HFFc6 (cell line): ENCODE measurements at places on chromosomes 16 and 17.
A peak's percentile ranks its signal among the peaks of the same experiment; 100 is the strongest.

GRCh38 chr16:73546341-73546845, 498.5 kb upstream of the ZFHX3 start:
- no peak for DNase-seq

- DNase-seq = no peak
Measured at GRCh38 chr17:32876417-32877163, at the start of gene MYO1D. MYO1D (minus strand) TSS chr17:32877124; CDS start chr17:32876872, 252 bp downstream.

GRCh38 chr16:51573191-51573590, 422.1 kb upstream of the SALL1 start:
- DNase-seq = no peak

DNA sequence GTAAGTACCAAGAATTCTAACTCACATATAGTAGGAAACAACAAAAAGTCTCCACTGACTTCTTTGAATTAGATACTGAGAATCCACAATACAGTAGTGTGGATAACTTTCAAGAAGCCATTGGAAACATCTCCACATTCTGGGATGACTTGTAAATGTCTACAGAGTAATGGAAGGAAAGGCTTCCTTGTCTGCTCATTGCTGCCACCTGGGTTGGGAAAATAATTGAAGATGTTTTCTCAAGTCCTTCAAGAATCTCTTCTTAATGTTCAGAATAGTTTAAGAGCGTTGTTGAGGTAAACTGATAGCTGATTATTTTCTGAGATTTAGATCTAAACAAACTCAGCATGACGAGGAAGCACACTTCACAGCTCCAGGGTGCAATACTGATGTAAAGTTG, 14.0 kb downstream of the CPSF4L start:
- no peak for DNase-seq

DNA sequence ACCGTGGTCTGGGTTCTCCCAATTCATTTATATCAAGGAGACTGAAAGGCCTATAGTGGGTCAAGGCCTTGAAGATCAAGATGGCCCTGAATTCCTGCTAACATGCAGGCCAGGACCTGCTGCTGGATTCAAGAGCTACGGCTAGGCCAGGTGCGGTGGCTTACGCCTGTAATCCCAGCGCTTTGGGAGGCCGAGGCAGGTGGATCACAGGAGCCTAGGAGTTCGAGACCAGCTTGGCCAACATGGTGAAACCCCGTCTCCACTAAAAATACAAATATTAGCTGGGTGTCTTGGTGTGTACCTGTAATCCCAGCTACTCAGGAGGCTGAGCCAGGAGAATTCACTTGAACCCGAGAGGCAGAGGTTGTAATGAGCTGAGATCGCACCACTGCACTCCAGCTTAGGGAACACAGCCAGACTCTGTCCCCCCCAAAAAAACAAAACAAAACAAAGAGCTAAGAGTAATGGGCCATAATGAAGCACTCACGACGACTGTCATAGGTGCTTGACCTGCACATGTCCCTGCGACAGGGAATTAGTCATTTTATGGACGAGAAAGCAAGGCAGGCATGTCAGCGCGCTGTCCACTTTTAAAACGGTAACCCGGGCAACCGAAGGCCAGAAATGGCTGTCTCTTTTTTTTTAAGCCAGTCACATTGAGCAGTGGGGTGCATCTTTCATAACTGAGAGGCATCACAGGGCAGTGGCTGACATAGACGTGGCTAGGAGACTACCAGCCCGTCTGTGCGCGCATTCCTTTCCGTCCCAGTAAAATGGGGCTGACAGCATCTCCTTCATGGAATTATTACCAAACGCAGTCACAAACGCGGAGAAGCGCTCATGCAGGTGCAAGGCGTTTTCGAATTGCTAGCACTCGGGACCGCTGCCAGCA, 1.0 kb upstream of the FBRS start:
- DNase-seq = no peak

DNA sequence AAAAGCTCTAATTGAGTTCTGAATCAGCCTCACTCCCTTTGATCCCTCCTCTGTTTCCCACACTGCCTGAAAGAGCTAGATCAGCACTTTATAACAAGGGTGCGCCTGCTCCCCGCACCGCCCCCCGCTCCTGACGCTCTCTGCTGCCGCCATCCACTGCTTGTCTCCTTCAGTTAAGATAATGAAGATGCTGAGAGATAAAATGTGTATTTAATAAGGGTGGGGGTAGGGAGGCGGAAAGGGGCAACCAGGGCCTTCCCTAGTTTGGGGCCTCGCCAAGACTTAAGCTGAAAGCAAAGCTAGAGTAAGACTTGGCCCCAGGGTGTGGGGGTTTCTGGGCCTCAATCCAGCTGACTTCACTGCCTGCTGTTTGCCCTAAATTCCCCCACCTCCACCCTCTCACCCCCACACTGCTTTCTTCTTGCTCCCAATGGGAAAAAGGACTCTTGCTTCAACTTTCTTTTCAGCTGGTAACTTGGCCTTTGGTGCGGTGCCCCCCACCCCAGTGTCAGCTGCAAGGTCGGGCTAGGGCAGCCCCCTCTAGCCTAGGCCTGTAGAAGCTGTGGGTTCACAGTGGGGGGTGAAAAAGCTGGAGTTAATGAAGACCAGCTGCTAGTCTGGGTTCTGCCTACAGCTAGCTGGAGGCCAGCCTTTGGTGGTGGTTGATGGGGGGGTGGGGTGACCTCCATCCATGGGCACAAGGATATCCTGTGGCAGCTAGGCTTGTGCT, 1.8 kb upstream of the RARA start:
- peak; percentile 56 for DNase-seq

DNA sequence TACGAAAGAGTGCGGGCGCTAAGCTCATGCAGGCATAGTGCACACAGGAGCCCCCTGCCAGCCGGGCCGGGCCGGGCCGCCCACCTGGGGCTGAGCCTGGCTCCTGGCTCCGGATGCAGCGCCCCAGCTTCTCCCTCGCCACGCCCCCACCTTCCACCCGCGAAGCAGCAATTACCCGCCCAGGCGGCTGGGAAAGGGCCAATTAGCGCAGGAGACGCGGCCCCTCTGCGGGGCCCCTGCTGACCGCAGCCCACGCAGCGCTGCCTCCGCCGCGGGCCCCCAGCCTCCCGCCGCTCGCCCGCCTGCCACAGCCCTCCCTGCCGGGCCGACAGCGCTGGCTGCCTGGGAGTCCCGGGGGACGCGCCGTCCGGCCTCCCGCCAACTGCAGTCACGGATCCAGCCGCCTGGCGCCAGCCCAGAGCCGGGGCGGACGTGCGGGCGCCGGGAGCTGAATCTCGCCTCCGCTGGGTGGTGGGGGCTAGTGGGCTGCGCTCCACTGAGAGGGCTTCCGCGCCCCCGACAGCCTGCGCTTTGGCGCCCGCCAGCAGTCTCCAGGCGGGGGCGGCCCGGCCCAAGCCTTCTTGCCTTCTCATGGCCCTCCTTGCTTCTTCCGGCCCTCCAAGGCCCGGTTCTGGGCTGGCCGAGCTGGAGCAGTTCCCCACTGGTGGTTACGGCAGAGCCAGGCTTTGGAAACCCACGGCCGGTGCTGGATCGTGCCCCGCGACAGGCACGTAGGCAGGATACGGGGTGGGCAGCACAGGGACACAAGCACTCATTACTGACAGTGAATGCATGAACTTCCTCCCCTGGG, 14.9 kb upstream of the CBFB start:
- peak; percentile 17 for DNase-seq

GRCh38 chr16:30778549-30779244, 8.3 kb downstream of the ZNF629 start:
- DNase-seq = no peak

DNA sequence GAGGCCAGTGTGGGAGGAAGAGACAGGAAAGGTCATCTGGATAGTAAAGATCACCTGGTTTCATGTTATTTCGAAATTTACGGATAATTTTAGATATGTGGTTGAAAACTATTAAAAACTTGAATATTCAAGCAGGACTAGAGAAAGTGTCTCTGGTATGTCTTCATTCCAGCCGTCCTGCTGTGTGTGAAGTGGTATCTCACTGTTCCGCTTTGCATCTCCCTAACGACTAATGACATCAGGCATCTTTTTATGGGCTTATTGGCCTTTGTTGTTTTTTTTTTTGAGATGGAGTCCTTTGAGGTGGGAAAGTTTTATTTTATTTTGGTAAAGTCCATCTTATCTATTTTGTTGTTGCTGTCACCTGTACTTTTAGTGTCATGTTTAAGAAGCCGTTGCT, 214.4 kb upstream of the CHMP6 start:
- DNase-seq = no peak

DNA sequence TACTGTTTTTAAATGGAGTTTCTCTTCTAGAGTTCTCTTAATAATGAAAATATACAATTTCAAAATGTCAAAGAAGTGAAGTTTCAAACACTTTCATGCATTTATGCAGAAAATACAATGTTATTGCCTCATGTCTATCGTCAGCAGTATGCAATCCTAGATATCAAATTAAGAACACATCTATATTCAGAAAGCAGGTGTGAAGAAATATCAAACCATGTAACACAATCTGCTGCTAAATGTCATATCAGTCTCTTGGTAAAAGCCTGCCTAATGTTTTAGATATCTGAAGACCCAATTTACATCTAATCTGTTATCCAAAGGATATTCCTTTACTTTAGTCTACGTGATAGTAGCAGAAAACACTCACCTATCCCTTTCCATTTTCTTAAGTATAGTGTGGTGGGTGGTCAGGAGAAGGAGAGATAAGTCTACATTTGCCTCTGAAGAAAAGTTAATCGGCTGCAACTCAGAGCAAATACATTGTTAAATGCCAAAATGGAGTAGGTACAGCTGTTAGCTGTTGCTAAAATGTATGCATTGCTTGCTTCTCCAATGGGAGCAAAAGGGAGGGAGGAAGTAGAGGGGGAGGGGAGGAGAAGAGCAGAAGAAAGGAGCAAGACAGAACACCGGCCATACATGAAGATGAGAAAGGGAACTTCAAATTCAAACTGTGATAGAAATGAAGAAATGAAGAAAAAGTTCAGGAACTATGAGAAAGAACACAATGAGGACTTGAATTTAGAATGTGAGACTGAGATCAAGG, 64.9 kb downstream of the ITFG1 start:
- DNase-seq = no peak

DNA sequence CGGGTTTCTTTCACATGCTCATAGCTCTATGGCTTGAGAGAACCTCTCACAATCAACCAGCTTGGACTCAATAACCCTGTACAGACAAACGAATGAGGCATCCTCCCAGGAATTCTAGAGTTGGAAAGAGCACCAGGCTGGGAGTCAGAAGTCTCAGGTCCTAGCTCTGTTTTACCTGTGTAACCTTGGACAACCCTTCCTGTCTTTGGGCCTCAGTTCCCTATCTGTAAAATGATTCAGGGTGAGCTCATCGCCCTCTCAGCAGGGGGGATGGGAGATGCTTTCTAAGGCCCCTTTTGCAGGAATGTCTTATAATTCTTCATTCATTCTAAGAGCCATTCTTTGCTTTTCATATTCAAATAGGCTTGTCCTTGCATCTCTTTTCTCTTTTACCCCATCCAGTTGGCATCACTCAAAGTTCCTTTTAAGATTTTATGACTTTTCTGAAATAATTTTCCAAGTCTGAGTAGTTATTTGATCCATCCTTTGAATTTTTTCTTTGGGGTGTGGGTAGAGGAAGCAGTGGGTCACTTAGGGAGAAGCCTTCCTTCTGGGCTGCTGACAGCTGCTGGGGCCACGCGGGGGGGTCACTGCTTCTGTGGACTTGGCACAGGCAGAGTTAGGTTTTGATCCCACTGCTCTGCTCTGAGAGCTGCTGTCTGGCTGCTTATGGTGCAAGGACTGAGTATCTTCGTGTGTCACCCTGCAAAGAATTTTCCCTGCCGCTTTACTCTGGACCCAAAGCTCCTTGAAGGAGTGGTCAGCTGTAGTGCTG, 102.7 kb downstream of the UTP18 start:
- DNase-seq = no peak

DNA sequence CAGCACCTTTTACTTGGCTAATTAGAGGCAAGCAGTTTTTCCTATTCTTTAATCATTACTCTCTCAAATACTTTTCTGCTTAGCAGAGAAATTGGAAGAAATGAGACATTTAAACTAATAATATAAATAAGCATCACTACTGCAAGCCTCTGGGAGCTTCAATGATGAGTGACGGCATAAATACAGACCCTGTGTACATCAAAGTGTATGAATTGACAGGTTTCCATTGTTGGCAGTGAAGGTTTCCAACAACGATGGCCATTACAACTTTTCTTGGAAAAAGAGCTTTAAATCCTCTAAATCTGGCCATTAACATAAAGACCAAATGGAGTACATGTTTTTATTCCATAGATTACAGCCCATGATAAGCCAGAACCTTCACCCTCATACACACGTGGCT, 39.4 kb upstream of the CACNG5 start:
- DNase-seq = no peak

- no peak for DNase-seq
Measured at GRCh38 chr17:73815474-73815873, 171.2 kb upstream of the SDK2 start.

DNA sequence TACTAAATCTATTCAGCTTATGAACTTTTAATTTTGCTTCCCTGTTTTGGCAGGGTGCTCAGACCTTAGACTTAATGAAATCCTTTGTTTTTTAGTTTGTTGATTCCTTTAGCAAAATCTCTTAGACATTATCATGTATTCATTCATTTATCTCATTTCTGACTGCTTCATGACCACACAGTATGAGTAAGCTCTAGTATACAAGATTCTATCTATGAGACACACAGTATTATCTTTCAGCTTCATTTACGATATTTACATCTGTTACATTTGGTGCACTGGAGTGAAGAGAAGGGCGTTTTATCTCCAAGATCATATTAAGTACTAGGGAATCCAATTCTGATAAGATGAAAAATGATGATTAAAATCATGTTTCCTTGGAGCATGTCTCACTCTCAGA, 448.1 kb upstream of the CA10 start:
- no peak for DNase-seq

- no peak for DNase-seq
Measured at GRCh38 chr17:20086416-20087076, 77.4 kb downstream of the SPECC1 start.

- DNase-seq = no peak
Measured at GRCh38 chr17:79552824-79553223, 58.0 kb downstream of the RBFOX3 start.

GRCh38 chr16:74825941-74826340, 51.3 kb upstream of the FA2H start:
- DNase-seq = no peak

DNA sequence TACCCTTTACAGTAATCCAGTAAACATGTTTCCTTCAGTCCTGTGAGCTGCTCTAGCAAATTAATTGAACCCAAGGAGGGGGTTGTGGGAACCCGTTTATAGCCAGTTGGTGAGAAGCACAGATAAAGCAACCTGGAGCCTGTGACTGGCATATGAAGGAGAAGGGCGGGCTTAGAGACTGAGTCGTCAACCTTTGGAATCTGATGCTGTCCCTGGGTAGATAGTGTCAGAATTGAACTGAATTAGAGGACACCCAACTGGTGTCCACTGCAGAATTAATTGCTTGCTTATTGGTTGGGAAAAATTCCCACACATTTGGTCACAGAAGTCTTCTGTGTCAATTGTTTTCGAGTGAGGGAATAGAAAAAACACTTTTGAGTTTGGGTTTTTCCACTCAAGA, 12.8 kb upstream of the RSKR start:
- DNase-seq = no peak

- no peak for DNase-seq
Measured at GRCh38 chr17:69117855-69118784, 23.6 kb downstream of the ABCA6 start.

- no peak for DNase-seq
Measured at GRCh38 chr17:43312011-43312410, 78.2 kb upstream of the RNU2-1 start.

GRCh38 chr17:80105762-80106161, 4.4 kb downstream of the GAA start:
- no peak for DNase-seq

- DNase-seq = peak; percentile 6
Measured at GRCh38 chr16:48087639-48088038, 68.2 kb downstream of the ABCC12 start.

GRCh38 chr17:1882836-1883235, 53.0 kb downstream of the RPA1 start:
- DNase-seq = peak; percentile 19
